ENCODE measurements at places on chromosomes 7 and 10. TPM values are rescaled to one million over a fixed set of nuclear protein-coding genes. Genes with fewer than 3 reads are reported as not detected.

INHBA gene
- 4.1 TPM for total RNA-seq

GPR37 gene
- total RNA-seq = 20.6 TPM

OR2A5 gene
- total RNA-seq = not detected

TBX20 gene
- total RNA-seq = not detected
